ENCODE measurements at places on chromosomes 1 and 21.

- no peaks in the 10 kb centered on the region for H3K36me3 ChIP-seq
- no peak overlapping the region for H3K4me3 ChIP-seq
- no peaks in the 10 kb centered on the region for H3K27me3 ChIP-seq
- H3K4me1 ChIP-seq: peaks cover 5% of the 10 kb centered on the region
- no peak overlapping the region for H3K27ac ChIP-seq
Measured at GRCh38 chr1:24438423-24438901, 22.9 kb downstream of the NIPAL3 start.

- H3K36me3 ChIP-seq: no peaks in the 10 kb centered on the region
- H3K27me3 ChIP-seq: no peaks in the 10 kb centered on the region
Measured at GRCh38 chr1:107244709-107245500, 104.1 kb downstream of the NTNG1 start.

- H3K27me3 ChIP-seq: no peaks in the 10 kb centered on the region
- H3K27ac ChIP-seq: no peak overlapping the region
- H3K4me1 ChIP-seq: peaks cover 3% of the 10 kb centered on the region
Measured at GRCh38 chr1:24126018-24126671, 14.2 kb upstream of the MYOM3 start.

- no peak for DNase-seq
- H3K36me3 ChIP-seq: no peaks in the 10 kb centered on the region
- H3K27ac ChIP-seq: no peak overlapping the region
- peaks cover 3% of the 10 kb centered on the region for H3K4me1 ChIP-seq
- no peaks in the 10 kb centered on the region for H3K27me3 ChIP-seq
- H3K4me3 ChIP-seq: no peak overlapping the region
Measured at GRCh38 chr1:242239398-242239797, 240.5 kb upstream of the MAP1LC3C start.

- H3K36me3 ChIP-seq: peaks cover 3% of the 10 kb centered on the region
- no peaks in the 10 kb centered on the region for H3K27me3 ChIP-seq
- DNase-seq: no peak
- no peaks in the 10 kb centered on the region for H3K4me1 ChIP-seq
- no peak overlapping the region for H3K4me3 ChIP-seq
- H3K27ac ChIP-seq: no peak overlapping the region
Measured at GRCh38 chr1:236429715-236430274, 35.7 kb downstream of the EDARADD start.

GRCh38 chr1:20978413-20978812 lies 191.3 kb upstream of the HP1BP3 start:
- H3K4me3 ChIP-seq: no peak overlapping the region
- no peaks in the 10 kb centered on the region for H3K4me1 ChIP-seq
- no peak for DNase-seq
- H3K27ac ChIP-seq: no peak overlapping the region
- H3K27me3 ChIP-seq: no peaks in the 10 kb centered on the region

DNA sequence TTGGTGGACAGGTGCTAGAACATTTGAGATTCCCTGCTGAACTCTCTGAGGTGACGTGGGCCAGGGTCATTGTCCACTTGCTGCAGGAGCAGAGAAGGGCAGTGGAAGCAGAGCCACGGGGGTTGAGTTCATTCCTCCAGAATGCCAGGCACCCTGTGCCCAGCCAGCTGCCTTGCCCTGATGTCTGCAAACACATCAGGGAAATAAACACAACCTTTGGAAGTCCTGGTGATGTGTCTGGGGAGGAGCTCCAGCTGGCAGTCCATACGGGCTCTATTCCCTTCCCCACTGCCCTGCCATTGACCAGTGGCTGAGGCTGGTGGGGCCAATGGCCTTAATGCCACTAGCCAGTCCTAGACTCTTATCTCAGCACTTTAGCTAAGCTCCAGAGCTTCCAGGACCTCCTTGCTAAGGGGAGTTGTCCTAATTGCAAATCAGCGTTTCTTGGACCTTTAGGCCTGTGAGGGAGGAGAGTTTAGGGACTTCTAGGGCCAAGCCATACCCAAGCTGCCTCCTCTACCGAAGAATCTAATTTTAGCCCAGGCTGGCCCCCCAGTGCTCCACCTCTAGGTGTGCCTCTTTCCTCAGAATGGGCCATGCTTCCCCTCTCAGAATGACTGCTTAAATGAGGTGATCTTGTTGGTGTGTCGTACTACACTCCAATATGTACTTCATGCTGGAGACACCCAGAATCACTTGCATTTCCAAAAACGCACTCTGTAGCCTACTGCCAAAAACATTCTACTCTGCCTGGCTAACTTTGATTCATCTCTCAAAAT lies 25.9 kb upstream of the MFSD2A start:
- no peaks in the 10 kb centered on the region for H3K27me3 ChIP-seq
- H3K4me1 ChIP-seq: no peaks in the 10 kb centered on the region
- H3K36me3 ChIP-seq: no peaks in the 10 kb centered on the region
- no peak overlapping the region for H3K27ac ChIP-seq

All from H1 (cell line).